A375 (cell line): ENCODE measurements at places on chromosomes 16 and 17. TPM values are rescaled to one million over a fixed set of nuclear protein-coding genes. Genes with fewer than 3 reads are reported as not detected.

The MEIOC gene
- not detected in 2 replicates for total RNA-seq

The NKIRAS2 gene
- total RNA-seq: 81.9 and 82.1 TPM in 2 replicates

The LIMD2 gene
- 20.9 and 23.7 TPM in 2 replicates for total RNA-seq

The SLC16A11 gene
- not detected in 2 replicates for total RNA-seq

The PYY gene
- total RNA-seq: not detected in 2 replicates

The BAHCC1 gene
- total RNA-seq: 8.6 and 10.4 TPM in 2 replicates

The ABCC3 gene
- 22.4 and 22.9 TPM in 2 replicates for total RNA-seq

The GAS2L2 gene
- not detected in 2 replicates for total RNA-seq

The PIRT gene
- not detected in 2 replicates for total RNA-seq

The TMEM92 gene
- total RNA-seq: 0.19 and 0.21 TPM in 2 replicates

The RNF112 gene
- 0.08 and 0.26 TPM in 2 replicates for total RNA-seq

The HSD11B2 gene
- total RNA-seq: 1.1 TPM in 1 of 2 replicates, not detected in the other

The ADAD2 gene
- 0.13 TPM in 1 of 2 replicates, not detected in the other for total RNA-seq

The KRT20 gene
- total RNA-seq: 0.08 TPM in 1 of 2 replicates, not detected in the other

The CALB2 gene
- total RNA-seq: 27.5 and 37.9 TPM in 2 replicates

The SARM1 gene
- total RNA-seq: 10.8 and 13.0 TPM in 2 replicates
